ENCODE measurements at places on chromosomes 5 and 9.
A peak's percentile ranks its signal among the peaks of the same experiment; 100 is the strongest.

GRCh38 chr5:33067291-33067690 lies 356.2 kb downstream of the NPR3 start:
- no peak for DNase-seq

DNA sequence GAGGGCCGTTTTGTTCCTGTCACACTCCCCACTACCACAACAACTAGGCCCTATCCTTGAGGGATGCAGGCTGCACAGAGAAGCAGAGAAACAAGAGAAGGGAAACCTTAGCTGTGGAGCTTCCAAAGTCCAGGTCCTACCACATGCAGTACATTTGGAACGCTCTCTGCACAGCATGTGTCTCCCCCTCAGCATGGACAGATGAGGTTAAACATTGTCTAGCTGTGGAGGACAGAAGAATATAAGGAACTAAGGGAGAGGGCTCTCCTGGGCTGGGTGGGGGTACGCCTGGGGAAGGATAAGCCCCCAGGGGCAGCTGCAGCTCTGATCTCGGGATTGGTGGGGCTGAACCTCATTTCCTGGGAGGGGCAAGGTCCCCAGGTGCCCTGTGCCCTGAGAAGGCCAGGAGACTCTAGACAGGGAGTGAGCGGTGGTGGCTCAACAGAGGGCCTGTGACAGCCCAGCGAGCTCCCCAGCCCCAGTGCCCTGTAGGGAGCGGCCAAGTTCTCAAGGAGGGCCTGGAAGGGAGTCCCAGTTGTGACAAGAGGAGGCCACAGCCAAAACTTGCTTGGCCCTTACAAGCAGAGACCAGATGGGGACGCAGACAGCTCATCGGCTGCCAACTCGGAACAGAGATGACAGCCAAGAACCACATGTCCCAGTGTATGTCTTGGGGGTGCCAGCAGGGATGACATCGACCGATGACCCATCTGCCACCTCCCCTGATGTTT lies 30.1 kb downstream of the TSPAN17 start:
- DNase-seq, result no peak

DNA sequence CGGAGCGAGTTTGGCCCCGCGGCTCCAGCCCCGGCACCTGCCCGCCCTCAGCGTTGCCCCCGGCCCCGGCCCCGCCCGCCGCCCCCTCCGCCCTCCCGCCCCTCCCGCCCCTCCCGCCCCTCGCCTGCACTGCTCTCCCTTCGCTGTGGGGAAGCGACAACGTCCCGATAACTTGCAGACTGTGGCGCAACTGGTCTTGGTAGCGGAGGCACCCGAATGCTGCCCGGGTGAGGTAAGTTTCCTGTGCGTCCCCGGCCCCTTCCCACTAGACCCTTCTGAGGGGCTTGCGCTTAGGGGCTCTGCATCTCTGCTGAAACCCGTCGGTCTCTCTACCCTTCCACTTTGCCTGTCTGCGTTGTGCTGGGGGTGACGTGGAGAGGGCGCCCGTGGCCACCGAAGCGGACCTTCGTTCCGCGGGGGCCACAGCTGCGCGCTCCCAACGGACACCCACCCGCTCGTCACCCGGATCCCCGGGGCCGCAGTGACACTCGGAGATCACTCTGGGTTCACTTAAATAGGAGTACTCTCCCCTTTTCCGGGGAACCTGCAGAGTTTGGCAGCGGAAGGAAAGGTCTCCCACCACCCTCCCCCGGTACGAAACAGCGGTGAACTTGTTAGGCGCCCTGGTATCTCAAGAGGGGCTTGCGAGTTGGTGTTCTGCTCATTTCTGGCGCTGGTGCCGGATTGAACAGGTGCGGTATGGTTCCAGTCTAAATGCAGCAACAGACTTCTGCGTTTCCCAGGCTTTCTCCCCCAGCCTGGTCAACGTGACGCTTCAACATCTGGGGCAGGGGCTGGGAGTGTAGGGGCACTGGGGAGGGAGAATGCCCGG lies 707 bp downstream of the PIP5K1B start:
- peak; percentile 33 for DNase-seq

DNA sequence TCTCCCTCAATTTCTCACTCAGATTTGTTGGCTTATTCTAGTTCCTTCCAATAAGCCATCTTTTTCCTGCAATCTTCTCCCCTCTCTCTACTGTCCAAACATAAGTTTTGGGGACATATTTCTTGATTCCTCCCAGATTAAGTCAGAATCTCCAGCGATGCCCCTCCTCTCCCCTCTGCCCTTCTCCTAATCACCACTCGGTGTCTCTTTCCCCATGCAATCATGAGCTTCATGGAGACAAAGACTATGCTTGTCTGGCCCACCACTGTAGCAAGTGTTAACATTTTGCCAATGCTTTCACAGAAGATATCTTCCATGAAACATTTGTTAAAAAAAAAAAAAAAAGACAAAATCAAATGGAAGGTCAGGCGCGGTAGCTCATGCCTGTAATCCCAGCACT lies 42.4 kb downstream of the PDE6A start:
- DNase-seq, result peak; percentile 16

- DNase-seq, result peak; percentile 26
Measured at GRCh38 chr9:91258451-91258850, 103.3 kb downstream of the AUH start.

GRCh38 chr5:147515269-147515668 lies 5.4 kb upstream of the DPYSL3 start:
- no peak for DNase-seq

DNA sequence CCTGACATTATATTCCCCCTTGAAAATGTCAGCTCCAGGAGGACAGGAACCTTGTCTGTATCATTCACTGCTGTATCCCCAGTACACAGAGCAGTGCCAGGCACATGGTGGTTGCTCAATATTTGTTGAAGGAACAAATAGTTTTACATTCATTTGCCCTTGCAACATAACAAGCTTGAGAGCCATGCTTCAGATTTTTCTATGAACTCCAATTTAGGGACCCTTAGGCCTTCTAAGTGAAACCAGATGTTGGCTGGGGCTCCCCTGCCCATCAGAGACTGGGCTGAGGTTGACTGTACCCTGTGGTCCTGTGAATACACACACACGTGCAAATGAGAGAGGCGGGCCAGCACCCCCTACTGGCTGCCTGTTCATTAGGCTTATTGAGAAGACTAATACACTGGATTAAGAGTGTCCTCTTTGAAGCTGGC lies 214.9 kb upstream of the WWC1 start:
- peak; percentile 10 for DNase-seq

- no peak for DNase-seq
Measured at GRCh38 chr5:152864447-152864846, 459.4 kb upstream of the NMUR2 start.

DNA sequence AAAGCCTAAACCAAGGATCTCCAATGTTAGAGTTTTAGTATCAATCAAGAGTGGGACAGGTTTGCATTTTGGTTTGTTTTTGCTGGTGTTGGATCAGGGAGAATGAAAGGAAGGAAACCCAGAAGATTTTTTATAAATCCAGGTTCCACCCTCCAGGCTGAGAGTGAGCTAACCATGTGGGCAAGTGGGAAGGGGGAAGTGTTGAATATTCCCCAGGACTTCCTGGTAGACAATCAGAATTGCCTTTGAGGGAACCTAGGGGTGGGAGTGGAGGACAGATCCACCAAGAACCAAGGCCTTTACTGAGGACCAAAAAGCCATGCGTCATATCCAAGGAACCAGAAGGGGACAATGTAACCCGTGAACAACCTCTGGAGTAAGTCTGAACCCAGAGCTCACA lies 33.5 kb upstream of the PIK3R1 start:
- no peak for DNase-seq

- DNase-seq, result no peak
Measured at GRCh38 chr5:137594717-137595116, 95.6 kb upstream of the SPOCK1 start.

GRCh38 chr5:162593881-162594280 lies 526.3 kb downstream of the GABRG2 start:
- DNase-seq, result peak; percentile 23

DNA sequence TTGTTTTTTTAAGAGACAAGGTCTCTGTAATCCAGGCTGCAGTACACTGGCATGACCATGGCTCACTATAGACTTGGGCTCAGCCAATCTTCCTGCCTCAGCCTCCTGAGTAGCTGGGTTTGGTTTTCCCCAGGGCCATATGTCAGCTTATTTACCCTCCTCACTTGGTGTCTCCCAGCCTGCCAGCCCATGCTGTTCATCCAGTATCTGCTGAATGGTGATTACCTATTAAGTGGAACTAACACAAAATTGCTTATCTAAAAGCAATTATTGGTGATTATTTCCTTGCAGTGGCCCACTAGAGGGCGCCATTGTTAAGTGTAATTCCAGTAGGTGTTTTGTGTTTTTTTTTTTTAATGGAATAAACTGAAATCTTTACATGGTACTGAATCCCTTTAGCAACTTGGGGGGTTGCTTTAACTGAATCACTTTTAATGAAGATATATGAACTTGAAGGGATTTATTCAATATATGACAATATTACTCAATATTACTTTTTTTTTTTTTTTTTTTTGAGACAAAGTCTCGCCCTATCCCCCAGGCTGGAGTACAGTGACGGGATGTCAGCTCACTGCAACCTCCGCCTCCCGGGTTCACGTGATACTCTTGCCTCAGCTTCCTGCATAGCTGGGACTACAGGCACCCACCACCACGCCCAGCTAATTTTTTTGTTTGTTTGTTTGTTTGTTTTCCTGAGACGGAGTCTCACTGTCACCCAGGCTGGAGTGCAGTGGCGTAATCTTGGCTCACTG lies 13.8 kb downstream of the EXOSC2 start:
- peak; percentile 69 for DNase-seq

DNA sequence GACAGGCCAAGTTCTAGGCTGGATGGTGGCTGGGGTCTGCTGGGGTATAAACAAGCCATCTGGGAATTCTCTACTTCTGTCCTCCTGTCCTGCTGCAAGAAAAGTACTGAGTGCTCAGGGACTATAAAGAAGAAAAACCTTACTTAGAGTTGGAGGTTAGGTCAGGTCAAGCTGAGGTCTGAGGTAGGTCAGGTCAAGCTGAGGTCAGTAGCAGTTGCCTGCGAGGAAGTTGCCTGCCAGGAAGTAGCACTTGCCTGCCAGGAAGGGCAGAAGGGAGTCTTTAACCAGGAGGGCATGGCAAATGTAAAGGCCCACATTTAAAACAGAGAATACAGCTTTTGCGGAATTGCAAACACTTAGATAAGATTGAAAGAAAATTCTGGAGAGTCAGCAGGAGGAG lies 51.3 kb upstream of the PRLR start:
- no peak for DNase-seq

DNA sequence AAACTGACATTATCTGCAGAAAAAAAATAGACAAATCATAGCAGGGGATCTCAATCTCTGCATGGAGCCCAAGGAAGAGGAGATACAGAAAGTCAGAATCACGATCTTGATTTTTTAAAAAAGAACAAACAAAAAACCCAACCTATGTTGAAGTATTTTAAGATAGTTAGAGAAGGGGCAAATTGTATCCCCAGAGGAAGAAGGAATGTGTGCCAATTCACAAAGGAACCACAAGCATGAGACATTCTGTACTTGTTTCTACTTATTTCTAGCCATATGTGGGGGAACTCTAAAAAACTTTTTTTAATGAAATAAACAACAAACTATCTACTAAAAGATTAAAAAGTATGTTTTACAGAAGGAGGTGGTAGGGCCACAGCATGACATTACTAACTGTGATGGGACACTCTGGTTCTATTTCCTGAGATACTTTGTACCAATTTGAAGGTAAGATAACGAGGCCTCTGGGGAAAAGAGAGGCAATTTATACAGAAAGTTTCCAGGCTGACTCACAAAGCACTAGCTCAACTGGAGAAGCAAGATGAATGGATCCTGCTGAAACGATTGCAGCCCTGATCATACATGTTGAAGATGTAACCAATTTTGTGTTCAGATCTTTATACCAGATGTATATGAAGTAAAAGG lies 22.5 kb downstream of the RANBP3L start:
- no peak for DNase-seq

GRCh38 chr5:61704289-61704688 lies 372.2 kb downstream of the ZSWIM6 start:
- DNase-seq, result no peak
